HCT116 (cell line): ENCODE measurements at places on chromosomes 2 and 18.

DNA sequence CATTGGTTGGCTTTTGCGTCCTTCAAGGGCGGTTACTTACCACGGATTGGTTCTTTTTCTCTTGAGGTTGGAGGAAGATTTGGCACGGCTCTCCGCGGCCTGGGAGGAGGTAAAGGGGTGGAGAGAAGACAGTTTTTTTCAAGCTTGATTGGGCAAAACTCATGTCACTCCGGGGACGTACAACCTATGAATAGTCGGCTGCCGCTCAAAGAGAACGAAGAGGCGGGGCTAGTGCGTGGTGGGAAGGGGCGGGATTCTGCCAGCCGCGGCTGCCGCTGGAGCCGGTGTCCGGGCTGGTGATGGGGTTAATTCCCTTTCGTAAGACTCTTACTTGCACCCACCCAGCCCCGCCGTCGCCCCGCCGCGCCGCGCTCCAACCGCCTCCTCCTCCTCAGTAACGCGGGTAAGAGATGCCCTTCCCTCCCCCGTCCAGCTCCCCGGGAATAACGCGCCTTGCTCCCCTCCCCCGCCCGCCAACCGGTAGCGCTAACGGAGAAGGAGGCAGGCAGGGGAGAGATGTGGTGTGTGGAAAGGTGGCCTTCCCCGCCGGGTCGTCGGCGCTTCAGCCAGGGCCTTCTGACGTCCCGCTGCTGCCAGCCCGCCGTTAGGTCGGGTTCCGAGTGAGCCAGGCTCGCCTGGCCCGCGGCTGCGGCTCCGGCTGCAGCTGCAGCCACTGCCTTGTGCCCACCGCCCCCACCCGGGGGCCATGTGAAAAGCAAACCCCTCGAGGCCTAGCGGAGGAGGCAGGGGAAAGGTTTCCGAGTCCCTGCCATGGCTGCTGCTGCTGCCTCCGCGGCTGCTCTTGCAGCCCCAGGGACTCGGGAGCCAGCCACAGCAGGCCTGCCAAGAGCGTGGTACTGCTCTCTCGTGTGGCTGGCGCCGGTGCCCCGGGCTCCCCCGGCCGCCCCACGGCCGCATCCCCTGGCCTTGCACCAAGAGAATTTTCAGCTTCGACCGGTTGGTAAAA is at the start of gene R3HDM1:
Gene R3HDM1 (plus strand): TSS at position 254 of the 967 bp plus-strand sequence. CDS start 73,362 bp downstream, outside the sequence.
- peak within 1 kb of the TSS; percentile 80 for H3K4me3 ChIP-seq
- H3K27me3 ChIP-seq: no peaks in the 10 kb centered on the region
- no peaks in the 10 kb centered on the region for H3K36me3 ChIP-seq
- H3K4me1 ChIP-seq: peaks cover 7% of the 10 kb centered on the region

GRCh38 chr2:239150125-239151011 is 250.5 kb downstream of the HDAC4 start:
- no peak overlapping the region for H3K27ac ChIP-seq
- H3K4me3 ChIP-seq: no peak overlapping the region
- H3K36me3 ChIP-seq: peaks cover 6% of the 10 kb centered on the region
- no peaks in the 10 kb centered on the region for H3K27me3 ChIP-seq

DNA sequence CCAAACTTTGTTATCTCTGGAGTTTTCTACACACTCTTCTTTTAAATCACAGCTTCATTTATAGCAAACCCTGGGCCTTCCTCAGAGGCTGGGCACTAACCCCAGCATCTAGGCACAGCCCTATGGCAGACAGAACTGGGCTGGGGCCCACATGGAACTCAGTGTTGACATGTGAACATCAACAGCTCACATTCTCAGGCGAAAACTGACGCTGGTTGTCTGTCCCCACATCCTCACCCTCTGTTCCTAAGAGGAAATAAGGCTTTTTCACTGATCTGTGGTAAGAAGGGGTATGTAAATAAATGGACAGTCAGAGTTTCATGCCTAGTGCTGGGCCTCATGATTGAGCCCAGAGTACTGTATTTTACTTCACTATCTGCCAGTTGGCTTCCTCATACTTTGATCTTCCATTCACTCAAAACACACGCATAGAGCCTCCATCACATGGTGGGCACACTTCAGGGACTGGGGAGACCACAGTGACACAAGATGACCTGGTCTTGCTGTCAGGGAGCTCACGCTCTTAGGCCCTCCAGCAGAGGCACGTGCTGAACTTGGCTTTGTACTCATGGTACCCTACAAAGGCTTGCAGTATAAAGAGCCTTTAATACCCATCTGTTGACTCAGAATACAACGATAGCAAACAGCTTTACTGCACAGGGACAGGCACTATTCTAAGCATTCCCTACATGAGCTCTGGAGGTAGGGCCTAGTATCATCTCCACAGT is 43.0 kb downstream of the EFEMP1 start:
- no peaks in the 10 kb centered on the region for H3K27me3 ChIP-seq
- DNase-seq: no peak
- H3K4me1 ChIP-seq: peaks cover 4% of the 10 kb centered on the region
- no peaks in the 10 kb centered on the region for H3K36me3 ChIP-seq
- no peak overlapping the region for H3K4me3 ChIP-seq

DNA sequence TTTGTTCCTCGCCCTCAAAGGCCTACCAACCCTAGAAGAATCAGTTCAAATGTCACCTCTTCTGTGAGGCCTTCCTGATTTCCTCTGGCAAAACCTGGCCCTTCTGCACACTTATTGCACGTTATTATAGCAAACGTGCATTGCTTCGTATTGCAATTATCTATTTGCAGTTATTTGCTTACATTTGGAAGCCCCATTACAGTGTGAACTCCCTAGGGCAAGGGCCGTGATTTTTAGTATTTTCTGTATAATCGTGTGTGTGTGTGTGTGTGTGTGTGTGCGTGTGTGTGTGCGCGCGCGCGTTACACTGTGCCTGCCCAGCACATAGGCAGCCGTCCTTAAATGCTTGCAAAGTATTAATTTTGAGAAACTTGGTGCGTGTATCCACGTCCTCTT is 460 bp upstream of the SEMA4F start:
- H3K27me3 ChIP-seq: no peaks in the 10 kb centered on the region
- peak overlapping the region; percentile 35 for H3K4me3 ChIP-seq
- peaks cover 3% of the 10 kb centered on the region for H3K4me1 ChIP-seq
- H3K36me3 ChIP-seq: no peaks in the 10 kb centered on the region
- no peak for DNase-seq
- H3K27ac ChIP-seq: no peak overlapping the region
